ENCODE measurements at places on chromosomes 3 and 15.

DNA sequence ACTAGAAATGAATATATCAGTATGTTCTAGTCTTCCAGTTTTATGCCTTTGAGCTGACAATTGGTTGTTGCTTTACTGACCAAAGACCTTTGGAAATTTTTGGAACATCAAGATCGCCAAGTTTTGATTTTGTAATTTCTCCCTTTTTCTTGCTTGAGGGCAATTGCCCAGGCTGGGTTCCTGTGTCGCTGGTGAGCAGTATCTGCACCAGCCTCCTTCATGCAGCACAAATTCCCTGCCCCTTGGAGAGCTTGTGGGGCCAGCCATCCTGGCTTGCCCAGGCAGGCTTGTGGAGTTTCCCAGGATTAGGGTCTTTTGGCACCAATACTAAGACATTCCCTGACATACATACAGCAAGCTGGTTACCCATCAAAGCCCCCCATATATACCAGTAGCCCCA is 37.9 kb upstream of the HACD2 start:
- no peak for DNase-seq

- no peak for DNase-seq
These were observed 97.7 kb downstream of the CNTN6 start for GRCh38 chr3:1190569-1190968.

DNA sequence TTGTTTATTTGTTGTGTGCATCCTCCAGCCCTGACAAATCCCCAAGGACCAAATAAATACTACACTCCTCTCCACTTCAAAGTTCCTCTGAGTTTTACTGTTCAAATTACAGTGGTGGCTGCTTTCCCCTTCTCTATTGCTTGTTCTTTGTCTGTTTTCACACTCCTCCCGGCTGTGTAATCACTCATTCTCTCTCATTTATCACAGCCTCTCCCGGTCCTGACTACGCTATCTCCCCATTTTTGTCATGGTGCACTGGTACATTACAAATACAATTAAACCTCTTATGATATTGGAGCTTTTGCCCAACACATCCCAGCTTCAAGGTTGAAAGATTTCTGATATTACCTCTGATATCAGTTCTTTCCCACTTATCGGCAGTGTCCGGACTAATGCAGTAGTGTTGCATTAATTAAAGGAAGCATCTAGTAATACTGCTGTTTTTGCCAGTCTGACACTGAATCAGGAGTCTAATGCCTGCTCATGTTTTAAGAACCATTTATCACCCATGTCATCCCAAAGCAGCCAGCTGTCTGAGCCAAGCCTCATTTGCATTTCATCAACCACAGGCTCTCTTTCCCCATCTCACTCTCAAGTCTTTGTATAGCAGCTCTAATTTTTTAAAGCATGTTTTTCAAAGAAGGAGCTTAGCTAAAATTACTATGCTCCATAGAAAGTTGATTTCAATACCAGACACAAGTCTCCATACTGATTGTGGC is 740.5 kb downstream of the ROBO2 start:
- no peak for DNase-seq

DNA sequence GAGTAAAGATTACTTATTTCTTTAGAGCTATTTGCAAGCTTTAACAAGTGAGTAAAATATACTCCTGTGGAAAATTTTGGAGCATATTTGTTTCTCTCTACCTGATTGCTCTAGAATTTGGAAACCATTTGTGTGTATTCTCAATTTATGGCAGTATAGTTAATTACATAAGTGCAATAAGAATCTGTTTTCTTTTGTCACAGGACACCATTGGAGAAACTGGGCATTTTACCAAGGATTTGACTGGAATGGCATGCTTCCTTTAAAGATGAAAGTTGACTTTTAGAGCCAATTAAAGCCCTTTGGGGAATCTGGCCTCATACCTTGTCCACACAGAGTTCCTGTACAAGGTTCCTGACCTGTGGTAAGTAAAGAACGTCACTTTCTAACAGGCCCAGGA is 38.4 kb downstream of the PAQR5 start:
- no peak for DNase-seq

DNA sequence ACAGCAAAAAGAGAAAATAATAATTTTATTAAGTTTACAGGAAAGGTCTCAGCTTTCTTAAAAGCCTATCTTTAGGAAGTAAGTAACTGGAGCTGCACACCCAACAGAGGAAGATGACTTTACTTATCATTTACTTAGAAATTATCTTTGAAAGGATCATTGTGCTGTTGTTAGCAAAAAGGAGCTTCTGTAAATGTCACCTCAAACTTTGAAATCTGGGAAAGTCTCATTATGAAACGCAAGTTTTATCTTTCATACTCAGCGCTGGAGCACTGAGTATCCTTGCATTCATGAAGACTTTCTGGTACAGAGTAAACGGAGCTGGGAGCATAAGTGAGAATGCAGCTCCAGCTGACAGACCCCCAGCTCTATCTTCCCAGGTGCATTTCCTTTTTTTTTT is 491.2 kb upstream of the TPRG1 start:
- no peak for DNase-seq

- DNase-seq, result no peak
These were observed 37.5 kb downstream of the ZNF710 start for GRCh38 chr15:90038632-90039095.

DNA sequence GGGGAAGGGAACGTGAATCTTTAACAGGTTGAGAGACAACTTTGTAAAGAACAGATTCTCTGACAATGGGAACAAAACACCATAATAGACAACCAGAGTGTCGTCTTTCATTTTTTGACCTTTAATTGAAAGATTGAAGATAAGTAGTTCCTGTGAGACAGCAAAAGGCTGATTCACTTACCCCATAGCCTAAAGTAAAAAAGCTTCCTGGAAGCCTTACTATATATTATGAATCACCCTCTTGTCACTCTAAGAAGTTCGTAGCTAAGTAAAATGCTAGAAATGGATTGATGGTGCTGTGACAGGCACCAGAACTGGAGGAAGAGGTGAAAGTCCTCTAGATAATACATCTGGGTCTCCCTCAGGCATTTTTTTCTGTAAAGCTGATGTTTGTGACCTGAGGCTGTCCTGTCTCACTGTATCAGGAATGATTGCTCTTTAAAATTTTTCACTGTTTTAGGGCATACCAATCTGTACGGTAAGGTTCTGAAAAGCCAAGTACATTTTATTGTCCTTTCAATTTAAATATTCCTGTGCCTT is 824.6 kb upstream of the SEMA6D start:
- no peak for DNase-seq

DNA sequence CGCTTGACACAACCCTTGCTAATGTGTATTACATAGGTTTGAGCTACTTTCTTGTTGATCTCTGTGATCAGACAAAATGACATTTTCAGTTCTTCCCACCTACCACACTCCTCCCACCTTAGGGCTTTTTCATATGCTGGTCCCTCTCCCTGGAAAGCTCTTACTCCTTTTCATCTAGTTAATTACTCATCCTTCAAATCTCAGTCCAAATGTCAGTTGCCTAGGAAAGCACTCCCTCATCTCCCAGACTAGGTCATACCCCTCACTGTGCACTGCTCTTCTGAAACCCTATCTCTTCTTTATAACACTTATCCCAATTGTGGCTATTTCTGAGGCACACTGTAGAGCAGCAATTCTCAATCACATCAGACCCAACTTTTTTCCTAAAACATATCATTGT is 7.3 kb downstream of the ZNF106 start:
- DNase-seq, result no peak

- no peak for DNase-seq
These were observed 253.9 kb upstream of the LYSMD4 start for GRCh38 chr15:99987119-99987506.

DNA sequence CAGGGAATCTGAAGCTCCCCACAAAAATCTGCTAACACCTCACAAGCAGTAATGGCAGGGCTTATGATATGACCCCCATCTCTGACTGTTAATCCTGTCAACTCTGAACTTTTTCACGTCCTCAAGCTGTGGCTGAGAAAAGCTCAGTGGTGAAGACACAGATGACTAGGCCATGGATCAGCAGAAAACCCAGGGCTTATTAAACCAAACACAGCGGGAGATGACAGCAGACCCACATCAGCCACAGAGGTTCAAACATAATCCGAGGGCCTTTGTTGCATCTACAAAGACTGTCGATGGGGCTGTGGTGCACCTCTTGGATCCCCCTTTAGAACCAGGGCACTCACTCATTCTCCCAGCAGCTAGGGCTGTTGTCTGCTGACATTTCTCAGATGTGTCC is 50.4 kb downstream of the GLB1 start:
- no peak for DNase-seq

DNA sequence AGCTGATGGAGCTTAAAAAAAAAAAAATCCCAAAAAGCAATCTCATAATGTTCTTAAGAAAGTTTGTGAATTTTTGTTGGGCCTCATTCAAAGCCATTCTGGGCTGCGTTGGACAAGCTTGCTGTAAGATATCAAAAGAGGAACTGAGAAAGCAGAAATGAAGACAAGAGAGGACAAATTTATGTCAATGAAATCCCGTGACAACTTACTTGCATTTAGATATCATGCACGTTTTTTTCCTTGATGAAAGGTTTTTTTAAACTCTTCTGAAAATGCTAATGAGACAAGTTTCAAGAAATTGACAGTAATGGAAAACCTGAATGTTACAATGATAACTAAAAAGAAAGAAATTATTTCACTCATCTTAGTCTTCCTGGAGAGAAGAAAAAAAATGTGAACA is 662.9 kb downstream of the SQOR start:
- no peak for DNase-seq

GRCh38 chr3:172370419-172370818 is 77.8 kb downstream of the GHSR start:
- DNase-seq, result no peak

DNA sequence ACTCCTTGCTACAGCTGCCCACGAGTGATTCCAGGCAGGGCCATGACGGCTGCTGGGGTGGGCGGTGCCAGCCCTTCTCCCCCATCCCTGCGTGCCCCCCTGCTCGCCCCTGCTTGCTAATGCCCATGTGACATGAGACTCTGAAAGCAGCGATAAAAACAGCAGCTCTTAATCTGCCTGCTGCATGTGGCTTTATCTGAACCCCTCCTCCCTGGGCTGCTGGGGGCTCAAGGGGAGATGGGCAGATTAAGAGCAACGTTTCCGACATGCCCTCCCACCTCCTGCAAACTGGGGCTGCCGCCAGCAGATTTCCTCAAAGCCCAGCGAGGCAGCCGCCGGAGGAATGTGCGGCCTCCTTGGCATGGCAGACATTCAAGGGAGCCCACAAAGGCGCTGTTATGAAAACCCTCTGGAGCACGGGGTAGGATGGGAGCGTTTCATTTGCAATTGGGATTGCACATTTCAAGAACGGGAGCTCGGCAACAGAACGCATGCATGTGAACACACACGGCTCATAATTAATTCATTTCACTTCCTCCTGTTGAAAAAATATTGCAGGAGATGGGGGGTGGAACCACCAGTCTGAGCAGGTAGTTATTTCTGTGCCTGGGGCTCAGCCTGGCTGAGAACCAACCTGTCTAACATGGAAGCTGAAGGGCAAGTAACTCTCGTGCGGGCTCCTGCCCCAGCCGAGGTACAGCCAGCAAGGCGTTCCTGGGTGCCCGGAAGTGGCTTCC is 504.2 kb upstream of the PROK2 start:
- peak; percentile 59 for DNase-seq

GRCh38 chr3:52237006-52237656 is 1.8 kb downstream of the TWF2 start:
- no peak for DNase-seq

DNA sequence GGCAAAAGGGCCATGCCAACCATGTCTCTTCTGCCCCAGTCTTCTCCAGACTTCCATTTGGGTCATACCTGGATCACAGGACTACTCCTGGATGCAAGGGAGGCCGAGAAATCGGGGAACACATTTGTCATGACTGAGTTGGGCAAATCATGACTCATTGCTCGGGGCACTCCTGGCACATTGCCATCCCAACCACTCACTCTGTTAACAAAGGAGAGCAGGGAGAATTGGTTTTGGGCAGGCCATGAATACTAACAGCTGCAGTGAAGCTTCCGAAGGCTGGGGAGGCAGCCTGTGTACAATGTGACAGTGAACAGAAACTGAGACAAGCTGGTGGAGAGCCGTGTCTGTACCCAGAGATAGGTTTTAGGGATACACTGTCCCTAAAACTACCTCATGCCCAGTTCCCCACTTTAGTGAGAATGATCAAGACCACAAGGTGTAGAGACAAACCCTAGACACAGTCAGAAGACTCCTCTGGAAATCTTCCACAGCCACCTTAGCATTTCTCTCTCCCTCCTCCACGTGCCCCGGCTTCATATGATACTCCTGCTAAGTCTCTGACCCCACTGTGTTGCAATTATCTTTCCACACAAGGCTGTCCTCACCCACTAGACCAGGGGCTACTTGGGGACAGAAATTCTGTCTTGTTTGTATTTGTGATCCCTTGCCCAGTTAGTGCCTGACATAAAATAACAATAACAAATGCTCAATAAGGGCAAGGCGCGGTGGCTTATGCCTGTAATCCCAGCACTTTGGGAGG is 10.5 kb upstream of the BUB1B start:
- peak; percentile 87 for DNase-seq

DNA sequence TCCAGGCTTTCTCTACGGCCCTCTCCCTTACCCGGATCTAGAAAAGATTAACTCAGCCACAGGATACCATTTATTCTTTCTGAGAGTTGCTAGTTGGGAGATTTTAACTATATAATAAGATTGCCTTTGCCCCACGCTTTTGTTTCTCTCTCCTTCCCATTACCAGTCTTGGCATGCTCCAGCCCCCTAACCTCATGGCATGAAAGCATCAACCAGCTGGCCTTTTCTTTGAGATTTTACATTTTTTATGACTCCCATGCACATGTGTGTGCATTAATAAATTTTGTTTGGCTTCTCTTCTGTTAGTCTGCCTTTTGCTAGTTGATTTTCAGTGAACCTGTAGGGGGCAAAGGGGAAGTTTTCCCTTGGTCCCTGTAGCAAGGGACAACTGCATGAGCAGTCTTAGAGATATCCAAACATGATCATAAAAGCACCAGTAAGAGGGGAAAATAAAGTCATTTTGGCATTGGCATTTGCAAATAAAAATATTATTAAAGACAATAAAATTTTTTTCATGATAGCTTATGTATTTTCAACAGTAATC is 73.6 kb downstream of the OXSM start:
- no peak for DNase-seq

GRCh38 chr3:51642462-51642861 is 28.6 kb upstream of the TEX264 start:
- no peak for DNase-seq

- DNase-seq, result no peak
These were observed 60.6 kb downstream of the TCF12 start for GRCh38 chr15:56978898-56979662.

- DNase-seq, result no peak
These were observed 70.1 kb downstream of the PLXNA1 start for GRCh38 chr3:127053026-127053425.

DNA sequence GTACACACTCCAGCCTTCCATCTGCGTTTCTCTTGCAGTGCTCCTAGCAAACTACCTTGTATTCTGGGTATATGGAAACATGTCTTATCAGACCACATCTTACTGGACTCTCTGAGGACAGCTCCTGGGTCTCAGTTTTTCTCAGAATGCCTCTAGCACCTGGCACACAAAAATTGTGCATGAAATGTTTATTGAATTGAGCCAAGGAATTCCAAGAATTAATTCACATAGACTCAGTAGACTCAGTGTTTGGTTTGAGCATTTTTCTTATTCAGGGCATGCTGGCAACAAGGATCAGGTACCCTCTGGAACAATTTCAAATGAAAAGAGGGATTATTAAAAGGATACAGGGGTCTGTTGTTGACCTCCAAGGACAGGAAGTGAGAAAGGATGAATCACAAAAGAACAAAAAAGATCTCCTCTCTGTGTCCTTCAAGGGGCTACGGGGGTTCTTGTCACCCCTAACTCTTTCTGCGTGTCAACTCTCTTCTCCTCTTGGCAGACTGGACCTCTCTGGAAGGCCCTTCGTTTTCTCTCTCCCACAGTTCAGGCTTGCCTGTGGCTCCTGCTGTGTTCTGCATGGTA is 270.0 kb upstream of the HES1 start:
- DNase-seq, result peak; percentile 69
